ENCODE measurements at places on chromosomes 11 and 22.

- no peak for DNase-seq
These were observed 596.0 kb upstream of the B3GAT1 start for GRCh38 chr11:135008001-135008405.

- DNase-seq: peak; percentile 62
These were observed 412.3 kb downstream of the BRD1 start for GRCh38 chr22:49415151-49415951.

DNA sequence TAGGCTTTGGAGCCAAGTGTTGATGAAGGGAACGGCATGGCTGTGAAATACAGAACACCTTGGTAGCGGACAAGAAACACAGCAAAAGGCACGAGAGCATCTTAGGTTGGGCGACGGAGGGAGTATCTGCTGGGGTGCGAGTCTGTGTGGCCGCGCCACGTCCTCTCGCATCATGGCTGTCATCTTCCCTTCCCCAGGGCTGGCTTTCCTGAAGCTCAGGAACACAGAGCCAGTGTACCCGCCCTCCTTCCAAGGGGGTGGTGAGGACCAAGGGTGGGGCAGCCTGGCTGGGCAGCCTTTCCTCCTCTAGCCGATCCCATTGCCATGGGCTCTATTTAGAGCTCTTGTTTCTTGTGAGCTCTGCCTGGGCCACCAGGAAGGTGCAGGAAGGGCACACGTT, 154.4 kb downstream of the FEZ1 start:
- peak; percentile 47 for DNase-seq

- no peak for DNase-seq
These were observed 5.7 kb downstream of the LTBP3 start for GRCh38 chr11:65552388-65552951.

Measured in mesenteric fat pad (tissue), 1 donor.